Amygdala (tissue), 56 donors: ENCODE measurements at places on chromosomes 6 and 20.

DNA sequence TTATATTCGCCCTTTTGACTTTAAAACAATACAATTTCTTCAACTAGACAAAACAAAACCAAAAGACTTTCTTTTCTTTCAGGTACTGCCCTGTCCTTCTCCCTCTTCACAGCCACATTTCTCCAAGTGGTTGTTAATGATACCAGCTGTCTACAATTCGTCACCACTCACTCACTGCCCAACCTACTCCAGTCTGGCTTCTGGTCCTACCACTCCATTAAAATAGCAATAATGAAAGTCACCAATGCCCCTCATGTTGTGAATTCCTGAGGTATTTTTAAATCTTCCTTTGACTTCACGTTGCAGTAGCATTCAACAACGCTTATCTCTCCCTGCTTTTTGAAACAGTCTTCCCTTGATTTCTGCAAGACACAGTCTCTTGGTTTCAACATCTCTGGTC is 11.6 kb upstream of the MAN1A1 start:
- no peak for DNase-seq

GRCh38 chr6:53517021-53517420 is 27.9 kb downstream of the GCLC start:
- DNase-seq, result no peak

DNA sequence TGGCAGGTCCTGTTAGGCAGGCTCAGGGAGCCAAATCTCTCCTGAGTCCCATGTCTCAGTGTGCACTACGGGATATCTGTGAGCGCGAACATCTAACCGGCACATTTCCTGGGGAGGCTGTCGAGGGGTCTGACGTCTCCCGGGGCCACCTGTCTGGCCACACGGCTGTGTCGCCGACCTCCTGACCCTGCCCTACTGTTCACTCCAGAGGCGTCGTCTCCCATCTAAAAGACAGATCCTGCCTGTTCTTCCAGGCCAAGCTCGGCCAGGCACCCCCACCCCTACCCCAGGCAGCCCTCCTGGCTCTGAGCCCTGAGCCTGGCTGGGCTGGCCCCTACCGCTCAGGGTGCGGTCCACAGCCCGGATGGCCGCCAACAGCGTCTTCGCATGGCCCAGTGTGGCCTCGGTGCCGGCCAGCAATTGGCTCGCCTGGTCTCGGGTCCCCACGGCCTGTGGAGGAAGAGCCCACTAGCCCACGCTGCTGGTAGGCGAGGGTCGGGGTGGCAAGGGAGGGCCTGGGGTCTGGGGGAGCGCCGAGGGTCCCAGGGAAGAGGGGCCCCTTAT is 16.6 kb downstream of the ADRM1 start:
- DNase-seq, result no peak

DNA sequence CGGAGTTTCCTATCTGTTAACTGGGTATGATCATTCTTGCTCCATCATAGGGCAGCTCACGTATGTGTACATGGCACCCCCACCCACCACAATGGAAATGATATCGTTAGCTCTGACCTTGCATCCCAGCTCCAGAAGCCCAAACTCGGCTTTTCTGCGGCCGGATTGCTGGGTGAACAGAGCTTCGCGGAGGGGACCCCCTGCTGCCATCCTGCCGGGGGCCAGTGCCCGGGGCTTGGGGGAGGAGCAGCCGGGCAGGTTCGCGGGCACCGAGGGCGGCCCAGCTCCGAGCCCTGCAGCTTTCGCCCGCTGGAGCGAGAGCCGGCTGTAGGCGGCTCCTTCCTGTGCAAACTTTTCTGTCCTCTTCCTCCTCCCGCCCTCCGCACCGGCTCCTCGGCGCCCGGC is 24.9 kb upstream of the FUCA2 start:
- no peak for DNase-seq

- no peak for DNase-seq
Measured at GRCh38 chr6:29236060-29236459, 65.4 kb downstream of the OR2J2 start.

DNA sequence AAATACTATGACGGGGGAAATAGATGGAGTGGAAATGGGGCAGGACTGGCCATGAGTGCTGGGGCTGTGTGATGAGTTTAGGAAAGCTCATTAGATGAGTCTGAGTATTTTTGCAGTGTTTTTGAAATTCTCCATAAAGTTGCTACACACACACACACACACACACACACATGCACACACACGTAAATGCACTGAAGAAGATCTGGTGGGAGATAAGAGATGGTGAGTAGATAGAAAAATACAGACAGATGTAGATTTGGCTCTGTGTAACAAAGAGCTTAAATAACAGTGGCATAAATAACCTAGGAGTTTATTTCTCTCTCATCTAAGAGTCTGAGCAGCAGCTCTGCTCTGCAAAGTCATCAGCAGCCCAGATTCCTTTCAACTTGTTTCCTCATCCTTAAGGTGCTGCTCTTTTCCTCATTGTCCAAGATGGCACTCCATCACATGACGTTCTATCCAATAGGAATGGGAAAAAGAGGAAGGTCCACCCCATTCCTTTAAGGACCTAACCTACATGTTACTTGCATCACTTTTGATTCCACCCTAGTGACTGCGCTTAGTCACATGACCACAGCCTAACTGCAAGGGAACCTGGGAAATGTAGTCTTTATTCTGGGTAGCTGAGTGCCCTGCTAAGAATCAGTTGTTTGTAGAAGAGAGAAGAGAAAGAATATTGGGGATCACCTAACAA is 76.4 kb downstream of the EYA2 start:
- DNase-seq, result peak; percentile 22

DNA sequence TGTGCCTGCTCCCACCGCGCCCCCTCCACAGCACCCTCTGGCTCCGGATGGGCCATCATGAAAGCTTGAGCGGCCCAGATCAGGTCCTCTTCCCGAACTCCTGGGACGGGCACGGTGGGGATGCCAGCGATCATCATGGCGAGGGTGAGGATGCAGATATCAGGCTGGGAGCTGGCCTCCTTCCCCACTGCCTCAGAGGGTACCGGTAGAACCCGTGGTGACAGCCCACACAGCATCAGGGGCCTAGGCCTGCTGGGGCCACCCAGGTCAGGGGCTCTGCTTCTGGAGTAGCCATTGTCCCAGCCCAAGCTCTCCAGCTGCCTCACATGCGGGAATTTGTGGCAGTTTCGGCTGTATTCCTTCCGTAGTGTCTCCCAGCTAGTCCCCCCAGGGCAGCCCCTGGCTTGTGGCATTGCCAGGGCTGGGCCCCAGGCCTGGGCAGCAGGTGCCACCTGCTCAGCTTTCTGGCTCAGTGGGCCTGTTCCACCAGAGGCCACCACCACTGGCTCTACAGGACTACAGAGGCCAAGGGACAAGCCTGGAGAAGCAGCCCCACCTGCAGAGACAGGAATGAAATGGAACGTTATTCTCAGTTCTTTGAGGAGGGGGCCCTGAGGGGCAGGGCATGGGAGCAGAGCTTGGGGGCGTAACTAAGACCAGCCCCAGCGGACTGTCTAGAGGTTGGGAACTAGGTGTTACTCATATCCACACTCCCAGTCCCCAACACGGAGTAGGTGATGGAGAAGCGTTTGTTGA is 654 bp downstream of the SPATA25 start:
- DNase-seq, result no peak

DNA sequence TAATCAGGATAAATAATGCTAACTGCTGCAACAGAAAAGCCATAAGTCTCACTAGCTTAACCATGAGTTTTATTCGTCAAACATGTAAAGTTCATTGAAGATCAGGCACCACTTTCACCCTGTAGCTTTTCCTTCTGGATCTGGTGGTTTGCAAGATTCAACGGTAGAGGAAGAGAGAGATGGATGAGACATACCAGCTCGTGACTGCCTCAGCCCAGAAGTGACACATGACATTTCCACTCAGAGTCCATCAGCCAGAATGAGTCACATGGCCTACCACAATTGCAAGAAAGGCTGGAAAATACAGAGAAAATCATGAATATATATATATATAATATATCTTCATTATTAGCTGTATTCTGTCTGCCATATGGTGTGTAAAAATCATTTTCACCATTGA is 29.0 kb downstream of the SPTLC3 start:
- DNase-seq, result no peak

- no peak for DNase-seq
Measured at GRCh38 chr6:22754061-22754460, 184.7 kb downstream of the HDGFL1 start.

DNA sequence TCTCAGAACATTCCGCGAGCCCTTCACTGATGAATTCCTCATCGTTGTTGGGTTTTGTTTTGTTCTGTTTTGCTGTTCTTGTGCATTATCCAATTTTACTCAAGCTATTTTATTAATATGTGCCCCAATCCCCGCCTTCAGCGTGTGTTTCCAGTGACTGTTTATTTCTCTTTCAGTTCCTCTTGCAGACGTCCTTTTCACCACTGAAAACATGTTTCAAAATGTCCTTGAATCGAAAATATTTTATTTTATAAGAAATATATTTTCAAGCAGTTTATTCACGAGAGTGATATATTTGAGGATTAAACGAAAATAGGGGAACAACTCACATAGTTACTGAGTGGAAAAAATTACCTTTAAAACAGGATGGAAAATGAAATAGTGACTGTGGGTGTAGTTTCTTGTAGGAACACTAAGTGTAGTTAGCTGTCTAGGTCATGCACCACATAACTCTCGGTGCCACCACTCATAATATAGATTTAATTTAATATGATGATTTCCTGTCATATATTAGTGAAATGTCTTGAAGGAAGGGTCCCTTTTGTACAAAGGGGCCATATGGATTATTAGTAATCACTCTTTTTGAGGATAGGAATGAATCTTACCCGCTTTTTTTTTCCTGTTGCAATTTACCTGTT is 45.3 kb upstream of the HDDC2 start:
- DNase-seq, result no peak

GRCh38 chr6:151065027-151065815 is 174.5 kb upstream of the AKAP12 start:
- no peak for DNase-seq

DNA sequence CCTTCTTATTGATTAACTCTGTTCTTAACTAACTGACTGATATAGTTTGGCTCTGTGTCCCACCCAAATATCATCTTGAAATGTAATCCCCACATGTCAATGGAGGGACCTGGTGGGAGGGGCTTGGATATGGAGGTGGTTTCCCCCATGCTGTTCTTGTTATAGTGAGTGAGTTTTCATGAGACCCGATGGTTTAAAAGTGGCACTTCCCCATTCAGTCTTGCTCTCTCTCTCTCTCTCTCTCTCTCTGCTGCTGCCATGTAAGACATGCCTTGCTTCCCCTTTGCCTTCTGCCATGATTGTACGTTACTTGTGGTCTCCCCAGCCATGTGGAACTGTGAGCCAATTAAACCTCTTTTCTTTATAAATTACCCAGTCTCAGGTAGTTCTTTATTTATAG is 81.8 kb upstream of the SPACA1 start:
- DNase-seq, result no peak
